ENCODE measurements at places on chromosomes 12 and 14.

GRCh38 chr12:68292151-68292943 lies 38.9 kb upstream of the IL22 start:
- peak; percentile 53 for ATAC-seq

GRCh38 chr12:5213990-5214389 lies 170.3 kb downstream of the KCNA5 start:
- no peak for ATAC-seq

DNA sequence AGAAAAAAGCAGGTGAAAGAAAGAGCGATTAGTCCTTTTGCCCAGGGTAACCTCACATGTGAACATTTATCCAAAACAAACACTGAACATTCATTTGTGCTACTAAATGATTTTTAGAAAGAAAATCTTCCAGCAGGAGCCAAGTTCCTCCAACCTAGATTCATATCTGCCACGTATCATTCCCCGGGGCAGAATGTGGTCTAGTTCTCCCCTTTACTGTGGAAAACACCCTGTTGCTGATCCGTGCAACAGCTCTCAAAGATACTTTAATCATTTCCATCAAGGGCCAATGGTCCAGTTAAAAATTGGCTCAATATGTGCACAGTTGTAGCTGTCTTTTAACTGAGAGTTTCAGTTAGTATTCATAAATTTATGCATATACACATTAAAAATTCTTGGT lies 479.1 kb downstream of the ATP23 start:
- ATAC-seq, result no peak

DNA sequence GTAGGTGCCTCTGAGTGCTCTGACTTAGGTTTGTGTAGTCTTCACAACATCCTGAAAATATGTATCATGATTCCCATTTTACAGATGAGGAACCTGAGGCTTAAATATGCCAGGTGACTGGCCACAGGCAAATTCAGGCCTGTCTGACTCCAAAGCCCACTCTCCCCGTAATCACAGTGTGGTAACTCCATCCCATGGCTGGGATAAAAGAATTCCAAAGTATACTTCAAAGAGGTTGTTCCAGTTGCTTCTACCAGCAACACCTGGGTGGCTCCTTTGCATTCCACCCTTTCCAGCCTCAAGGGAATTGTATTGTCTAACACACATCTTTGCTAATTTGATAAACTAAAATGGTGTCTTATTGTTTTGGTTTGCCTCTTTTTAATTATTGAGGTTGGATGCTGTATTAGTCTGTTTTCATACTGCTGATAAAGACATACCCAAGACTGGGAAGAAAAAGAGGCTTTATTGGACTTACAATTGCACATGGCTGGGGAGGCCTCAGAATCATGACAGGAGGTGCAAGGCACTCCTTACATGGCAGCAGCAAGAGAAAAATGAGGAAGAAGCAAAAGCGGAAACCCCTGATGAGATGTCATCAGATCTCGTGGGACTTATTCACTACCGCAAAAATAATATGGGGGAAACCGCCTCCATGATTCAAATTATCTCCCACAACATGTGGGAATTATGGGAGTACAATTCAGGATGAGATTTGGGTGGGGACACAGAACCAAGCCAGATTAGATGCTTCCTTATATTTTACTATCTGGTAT lies 9.9 kb upstream of the CHST11 start:
- no peak for ATAC-seq

GRCh38 chr12:79294590-79294989 lies 396.2 kb downstream of the PAWR start:
- no peak for ATAC-seq

GRCh38 chr12:53101266-53101665 lies 2.0 kb upstream of the SOAT2 start:
- ATAC-seq, result no peak

DNA sequence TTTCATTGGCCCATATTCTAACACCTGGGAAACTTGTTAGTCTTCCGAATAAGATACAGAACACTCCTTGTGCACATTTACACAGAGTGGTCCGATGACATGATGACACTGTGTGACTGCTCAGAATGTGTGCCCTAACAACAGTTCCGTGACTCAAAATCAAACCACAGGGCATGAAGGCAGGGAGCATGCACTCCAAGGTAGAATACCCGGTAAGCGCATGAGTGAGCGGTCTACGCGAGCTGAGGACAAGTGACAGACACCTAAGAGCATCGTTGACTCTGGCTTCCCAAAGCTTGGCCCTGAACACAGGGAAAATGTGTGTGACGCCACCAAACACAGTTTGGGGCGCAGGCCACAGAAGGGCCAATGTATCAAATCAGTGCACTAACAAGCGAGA lies 18.6 kb downstream of the CLIP1 start:
- peak; percentile 13 for ATAC-seq

DNA sequence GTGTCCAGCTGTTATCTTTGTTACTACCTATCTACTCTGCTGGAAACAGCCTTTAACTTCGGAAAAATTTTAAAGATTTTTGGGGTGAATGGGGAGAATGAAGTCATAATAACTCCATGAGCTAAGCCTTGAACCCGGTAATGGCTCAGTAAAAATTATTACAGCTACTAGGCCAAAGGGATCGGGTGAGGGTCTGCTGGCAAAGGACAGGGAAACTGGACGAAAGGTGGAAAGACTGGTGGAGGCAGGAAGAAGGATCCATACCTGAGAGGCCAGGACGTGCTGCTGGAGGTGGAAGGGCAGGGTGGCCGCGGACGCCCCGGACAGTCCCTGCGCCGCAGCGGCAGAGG lies 10.1 kb downstream of the TBX3 start:
- no peak for ATAC-seq

GRCh38 chr12:100767371-100767770 lies 27.2 kb upstream of the ANO4 start:
- no peak for ATAC-seq

- no peak for ATAC-seq
Measured at GRCh38 chr14:103143506-103143905, 20.2 kb downstream of the TNFAIP2 start.

DNA sequence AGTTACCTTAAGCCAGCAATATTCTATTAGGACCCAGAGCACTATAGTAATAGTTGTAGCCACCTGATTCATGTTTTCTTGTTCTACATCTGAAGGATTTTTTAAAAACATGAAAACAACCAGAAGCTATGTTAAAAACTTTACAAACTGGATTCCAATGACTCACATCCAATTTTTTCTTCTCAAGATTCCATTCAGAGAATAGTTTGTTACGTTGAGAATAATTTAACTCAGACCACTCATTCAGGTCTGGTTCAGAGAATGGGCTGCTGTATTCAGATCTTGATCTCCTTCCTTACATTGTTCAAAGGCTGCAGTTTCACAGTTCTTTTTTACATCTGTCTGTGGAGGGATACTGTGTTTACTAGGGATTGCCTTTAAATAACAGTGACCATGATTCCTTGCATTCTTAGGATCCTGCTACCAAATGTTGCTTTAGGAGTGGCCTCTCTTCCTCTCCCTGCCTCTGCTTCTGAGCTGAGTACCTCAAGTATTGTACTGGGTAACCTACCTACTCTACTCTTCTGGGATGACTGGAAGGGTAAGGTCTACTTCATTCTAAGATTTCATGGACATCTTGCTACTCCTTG lies 448.0 kb upstream of the FBXO33 start:
- no peak for ATAC-seq

- no peak for ATAC-seq
Measured at GRCh38 chr12:20370866-20371519, 2.7 kb downstream of the PDE3A start.

GRCh38 chr14:24443053-24443665 lies 583 bp upstream of the SDR39U1 start:
- no peak for ATAC-seq

DNA sequence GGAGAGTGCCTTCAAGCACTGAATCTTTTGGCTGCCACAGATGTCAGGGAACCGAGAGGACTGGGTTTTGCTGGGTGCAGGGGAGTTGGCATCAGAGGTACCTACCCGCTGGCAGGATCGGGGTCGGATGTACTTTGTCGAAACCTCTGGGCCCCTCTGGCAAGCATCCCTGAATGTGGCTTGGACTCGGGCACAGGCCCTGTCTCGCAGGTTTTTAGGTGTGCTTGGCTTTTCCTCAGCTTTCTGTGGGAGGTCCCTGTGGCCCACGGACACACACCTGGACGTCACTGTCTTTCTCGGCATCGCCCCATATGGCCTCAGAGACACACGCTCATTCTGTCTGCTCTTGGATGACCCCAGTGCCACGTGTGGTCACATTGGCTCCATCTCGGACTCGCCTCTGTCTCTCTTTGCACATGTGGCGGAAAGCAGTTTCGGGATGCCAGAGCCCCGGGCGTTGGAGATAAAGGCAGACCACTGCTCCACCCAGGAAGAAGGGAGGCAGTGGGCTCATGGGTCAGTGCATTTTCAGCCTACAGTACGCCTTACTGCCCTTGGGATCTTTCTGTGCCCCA lies 769.6 kb upstream of the ALG10B start:
- ATAC-seq, result no peak

DNA sequence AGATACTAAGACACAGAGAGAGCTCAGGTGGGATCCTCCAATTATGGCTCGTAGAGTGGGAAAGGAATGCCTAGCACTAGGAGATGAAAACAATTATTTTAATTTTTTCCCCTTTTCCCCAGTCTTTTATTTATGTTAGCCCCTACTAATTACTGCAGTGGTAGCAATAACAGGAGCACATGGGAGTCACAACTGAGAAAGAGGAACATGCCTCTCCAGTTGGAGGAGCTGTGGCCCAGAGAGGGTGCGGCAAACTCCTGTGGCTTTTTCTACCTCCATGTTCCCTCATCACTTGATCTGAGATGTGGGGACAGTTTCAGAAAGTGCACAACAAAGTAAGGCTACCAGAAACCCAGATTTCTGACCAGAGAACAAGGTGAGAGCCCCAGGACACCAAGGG lies 25.9 kb upstream of the POC1B start:
- ATAC-seq, result no peak

- ATAC-seq, result no peak
Measured at GRCh38 chr12:118650586-118650960, 274.2 kb downstream of the SUDS3 start.

DNA sequence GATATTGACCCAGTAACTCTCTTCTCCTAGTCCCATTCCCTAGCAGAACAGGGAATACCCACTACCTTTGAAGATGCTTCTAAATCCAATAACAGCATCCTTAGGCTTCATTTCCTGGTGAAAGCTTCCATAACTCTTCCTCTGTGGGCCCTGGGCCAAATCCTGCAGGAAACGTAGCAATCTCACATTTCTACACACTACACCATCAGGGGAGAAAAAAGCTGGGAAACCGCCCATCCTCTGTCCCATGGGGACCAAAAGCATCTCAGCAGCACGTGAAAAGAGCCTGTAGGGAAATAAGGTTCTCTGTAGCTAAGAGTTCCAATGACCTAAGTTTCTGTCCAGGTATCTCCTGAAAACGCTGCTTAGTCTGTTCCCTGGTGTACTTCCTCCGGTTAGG lies 340.2 kb downstream of the DPF3 start:
- no peak for ATAC-seq

- ATAC-seq, result no peak
Measured at GRCh38 chr14:33477797-33478196, 473.1 kb downstream of the EGLN3 start.

GRCh38 chr14:101290611-101291010 lies 270.7 kb upstream of the DIO3 start:
- no peak for ATAC-seq

DNA sequence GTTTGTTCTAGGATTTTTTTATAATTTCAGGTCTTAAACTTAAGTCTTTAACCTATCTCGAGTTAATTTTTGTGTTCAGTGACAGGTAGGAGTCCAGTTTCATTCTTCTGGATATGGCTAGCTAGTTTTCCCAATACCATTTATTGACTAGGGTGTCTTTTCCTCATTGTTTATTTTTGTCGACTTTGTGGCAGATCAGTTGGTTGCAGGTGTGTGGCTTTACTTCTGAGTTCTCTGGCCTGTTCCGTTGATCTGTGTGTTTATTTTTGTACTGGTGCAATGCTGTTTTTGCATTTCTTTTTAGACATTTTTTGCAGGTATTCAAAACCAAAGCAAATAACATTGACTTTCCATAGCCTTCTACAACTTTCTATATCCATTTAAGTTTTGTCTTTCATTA lies 121.7 kb downstream of the ETNK1 start:
- ATAC-seq, result no peak

DNA sequence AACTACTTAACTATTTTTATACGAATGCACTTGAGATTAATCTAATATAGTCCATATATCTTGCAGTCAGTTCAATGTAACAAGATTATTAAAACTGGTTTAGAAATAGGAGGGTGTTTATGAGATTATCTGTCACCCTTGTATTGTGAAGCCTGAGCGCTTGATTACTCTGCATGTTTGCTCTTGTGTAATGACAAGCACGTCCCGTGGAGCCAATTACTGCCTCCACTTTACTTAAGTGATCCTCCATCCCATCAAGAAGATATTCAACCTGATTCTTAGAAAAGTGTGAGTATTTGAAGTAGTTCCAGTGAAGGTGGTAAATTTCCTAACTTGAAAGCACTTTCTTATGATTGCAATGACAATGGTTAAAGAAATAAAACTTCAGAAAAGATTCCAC lies 415.2 kb upstream of the GARIN6 start:
- ATAC-seq, result no peak

Measured in activated T-helper 17 cell treated with anti-CD3 and anti-CD28 coated beads, Interleukin-2, amount 50 U/mL, for 72 hours (primary cell).